ENCODE measurements at places on chromosomes 13 and 19.

GRCh38 chr13:46114613-46115012, 9.8 kb upstream of the CPB2 start:
- no peak for DNase-seq

DNA sequence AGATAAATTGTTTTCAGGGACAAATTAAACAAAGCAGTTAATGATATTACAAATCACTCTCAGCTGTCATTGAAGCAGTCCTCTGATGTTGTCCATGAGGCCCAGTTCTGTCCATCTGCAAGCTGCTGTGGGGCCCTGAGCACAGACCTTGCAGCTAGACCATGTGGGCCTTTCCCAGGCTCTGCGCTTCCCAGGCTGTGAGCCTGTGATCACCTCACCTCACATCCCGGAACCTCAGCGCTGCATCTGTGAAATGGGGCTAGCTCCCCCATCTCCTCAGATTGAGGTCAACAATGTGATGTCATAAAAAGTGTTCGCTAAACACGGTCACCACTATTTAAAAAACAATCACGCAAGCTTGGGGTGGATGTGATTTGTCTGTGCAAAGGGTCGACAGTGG, 51.9 kb upstream of the UQCRFS1 start:
- no peak for DNase-seq

DNA sequence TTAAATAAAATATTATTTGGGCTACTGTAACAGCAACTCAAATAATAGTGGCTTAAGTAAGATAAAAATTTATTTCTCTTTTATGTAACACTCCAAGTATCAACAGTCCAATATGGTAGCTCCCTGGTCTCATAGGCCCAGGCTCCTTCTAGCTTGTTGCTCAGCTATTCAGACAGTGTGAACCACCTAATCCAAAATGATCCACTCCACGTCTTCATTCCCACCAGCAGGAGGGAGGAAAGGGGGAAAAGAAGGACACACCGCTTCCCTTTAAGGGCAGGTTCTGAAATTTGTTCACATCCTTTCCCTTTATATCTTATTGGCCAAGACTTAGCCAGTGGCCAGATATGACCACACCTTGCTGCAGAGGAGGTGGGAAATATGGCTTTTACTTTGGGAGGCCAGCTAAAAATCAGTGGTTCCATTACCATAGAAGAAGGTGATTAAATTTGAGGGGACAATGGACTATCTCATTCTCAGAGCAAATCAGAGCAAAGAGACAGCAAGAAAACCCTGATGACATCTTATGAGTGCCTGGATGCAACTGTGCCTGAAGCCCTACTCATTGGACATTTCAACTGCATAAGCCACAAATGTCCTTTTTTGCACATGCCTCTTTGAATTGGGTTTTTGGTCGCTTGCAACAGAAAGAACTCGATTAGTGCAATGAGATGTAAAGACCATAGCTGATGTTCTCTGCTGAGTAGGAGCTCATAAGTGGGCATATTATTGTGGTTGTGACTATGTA, 7.0 kb upstream of the EPOR start:
- DNase-seq, result no peak

GRCh38 chr19:49664171-49665035, 1.3 kb downstream of the IRF3 start:
- peak; percentile 96 for DNase-seq

DNA sequence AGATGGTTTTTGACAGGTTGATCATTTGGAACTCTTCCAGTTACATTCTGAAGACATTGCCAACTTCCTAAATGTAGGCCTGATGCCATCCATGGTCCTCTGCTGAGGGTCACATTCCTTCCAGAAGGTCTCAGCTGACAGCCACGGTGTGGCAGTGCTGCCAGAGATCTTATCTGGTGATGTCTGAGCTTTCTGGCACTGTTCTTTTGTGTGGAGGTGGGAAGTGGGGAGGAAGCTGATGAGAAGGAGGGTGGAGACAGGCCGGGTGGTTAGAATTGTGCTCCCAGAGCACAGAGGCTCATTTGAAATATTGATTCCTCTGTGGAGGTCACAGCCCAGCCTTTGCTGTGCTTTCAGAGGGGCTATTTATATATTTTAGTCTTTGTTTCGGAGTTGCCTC, 16.1 kb upstream of the MTIF3 start:
- DNase-seq, result no peak

- no peak for DNase-seq
Observed at GRCh38 chr19:40809358-40810086, 10.5 kb downstream of the EGLN2 start.

- DNase-seq, result no peak
Observed at GRCh38 chr13:99199541-99200431, 868 bp upstream of the UBAC2 start.

DNA sequence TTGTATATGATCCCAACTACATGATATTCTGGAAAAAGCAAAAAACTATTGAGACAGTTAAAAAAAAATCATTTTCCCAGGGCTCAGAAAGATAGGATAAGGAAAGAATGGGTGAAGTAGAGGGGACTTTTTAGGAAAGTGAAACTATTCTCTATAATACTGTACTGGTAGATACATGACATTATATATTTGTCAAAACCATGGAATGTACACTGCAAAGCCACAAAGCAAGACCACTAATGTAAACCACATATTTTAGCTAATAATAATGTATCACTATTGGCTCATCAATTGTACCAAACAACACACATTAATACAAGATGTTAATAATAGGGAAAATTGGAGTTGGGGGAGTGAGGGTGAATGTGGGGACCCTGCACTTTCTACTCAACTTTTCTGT, 182.6 kb downstream of the EFNB2 start:
- no peak for DNase-seq

- peak; percentile 70 for DNase-seq
Observed at GRCh38 chr13:98909016-98909415, 68.8 kb downstream of the DOCK9 start.

GRCh38 chr13:98397221-98397620, 179.7 kb downstream of the STK24 start:
- no peak for DNase-seq

DNA sequence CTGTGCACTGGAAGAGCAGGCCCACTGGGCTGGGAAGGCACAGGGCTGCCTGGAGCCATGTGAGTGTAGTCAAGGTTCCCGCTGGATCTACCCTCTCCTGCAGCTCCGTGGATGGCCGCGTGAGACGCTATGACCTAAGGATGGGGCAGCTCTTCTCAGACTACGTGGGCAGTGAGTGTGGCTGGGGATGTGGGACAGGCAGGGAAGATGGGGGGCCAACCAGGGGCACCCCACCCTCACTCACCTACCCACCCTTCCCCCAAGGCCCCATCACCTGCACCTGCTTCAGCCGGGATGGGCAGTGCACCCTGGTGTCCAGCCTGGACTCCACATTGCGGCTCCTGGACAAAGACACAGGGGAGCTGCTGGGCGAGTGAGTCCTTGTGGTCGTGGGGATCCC, 6.1 kb downstream of the WDR83 start:
- no peak for DNase-seq

DNA sequence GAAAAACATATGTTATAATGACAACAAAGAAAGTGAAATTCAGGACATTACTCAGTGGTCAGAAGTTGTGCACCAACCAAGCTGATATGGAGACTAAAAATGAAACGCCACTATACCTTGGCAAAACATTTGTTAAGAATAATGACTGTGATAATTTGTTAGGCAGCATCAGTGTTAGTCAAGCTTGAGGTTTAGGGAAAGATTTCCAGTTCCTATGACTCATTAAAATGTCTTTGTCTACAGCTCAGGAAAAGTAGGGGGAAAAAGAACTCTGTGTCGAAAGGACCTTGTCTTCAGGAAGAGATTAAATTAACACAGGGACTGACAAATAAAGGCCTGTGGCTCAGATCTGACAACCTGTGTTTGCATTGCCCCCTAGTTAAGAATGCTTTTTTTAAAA, 764.1 kb upstream of the SLITRK6 start:
- no peak for DNase-seq

- DNase-seq, result no peak
Observed at GRCh38 chr19:50719566-50719965, at the start of gene SHANK1. TSS of gene SHANK1 (minus strand) at chr19:50719802. CDS start at chr19:50716919, 2,883 bp downstream.

DNA sequence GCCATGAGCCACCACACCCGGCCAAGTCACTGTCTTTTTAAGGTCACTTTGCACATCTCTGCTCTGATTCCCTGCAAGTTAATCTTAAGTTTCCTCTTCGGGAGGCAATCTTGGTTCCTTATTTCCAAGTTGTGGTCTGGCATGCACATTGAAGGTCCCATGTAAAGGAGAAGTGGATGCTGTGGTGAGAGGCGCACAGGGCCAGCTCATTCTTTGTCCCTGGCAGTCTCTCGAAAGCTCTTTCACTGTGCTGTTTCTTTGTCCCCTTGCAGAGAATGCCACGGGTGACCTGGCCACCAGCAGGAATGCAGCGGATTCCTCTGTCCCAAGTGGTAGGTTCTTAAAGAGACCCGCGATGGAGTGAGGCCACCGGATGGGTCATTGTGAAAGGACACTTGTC, 16.4 kb upstream of the C19orf33 start:
- DNase-seq, result no peak

DNA sequence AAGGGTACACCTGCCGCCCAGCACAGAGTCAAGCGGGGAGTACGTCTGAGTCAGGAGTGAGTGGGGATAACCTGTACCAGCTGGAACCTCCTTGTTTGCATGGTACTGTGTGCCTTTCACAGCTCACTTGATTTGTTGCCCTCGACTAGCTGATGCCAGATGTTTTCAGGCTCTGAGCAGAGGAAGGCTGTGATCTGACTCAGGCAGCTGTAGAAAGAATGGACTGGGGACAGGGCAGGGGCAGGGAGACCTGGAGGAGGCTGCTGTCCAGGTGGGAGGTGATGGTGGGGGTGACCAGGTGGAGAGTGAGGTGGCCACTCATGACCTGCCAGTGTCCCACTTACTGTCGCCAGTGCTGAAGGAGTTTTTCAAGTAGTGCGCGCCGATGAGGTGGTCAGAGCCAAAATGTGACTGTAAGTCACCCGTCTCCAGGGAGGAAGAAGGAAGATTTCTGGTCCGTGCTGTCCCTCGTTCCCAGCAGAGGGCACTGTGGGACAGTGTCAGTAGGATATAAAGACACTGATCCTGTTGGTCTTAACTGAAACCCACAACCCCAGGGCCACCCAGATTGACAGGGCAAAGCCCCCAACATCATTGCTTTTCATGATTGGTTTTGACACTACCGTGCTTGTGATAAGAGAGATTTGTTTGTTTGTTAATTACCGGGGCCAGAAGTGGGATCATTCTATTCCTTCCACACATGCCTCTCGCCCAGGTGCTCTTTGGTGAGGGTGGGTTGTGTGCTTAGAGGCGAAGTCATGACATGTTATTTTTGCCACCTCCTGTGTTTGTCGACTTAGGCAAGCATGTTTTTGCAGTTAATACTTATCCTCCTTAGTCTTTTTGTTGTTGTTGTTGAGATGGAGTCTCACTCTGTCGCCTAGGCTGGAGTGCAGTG, 128.4 kb downstream of the DPF1 start:
- peak; percentile 86 for DNase-seq

GRCh38 chr13:41985788-41986508, 25.0 kb upstream of the VWA8 start:
- no peak for DNase-seq

GRCh38 chr13:52845766-52846566, 2.5 kb downstream of the PCDH8 start:
- DNase-seq, result peak; percentile 94

DNA sequence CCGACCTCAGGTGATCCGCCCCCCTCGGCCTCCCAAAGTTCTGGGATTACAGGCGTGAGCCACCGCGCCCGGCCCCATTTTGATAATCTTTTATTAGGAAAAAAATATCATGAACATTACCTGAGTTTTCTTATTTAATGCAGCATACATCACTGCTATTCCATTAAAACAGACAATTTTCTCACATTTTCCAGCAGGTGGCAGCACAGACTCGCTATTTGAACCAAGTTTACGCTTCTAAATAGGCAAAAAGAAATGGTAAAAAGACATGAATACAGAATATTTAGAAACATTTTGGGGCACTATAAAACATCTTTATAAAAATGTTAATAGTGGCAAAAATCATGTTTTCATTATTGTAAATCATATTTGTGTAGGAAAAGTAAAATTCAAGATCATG, 903.1 kb downstream of the SLITRK6 start:
- DNase-seq, result peak; percentile 56

GRCh38 chr13:95300625-95301182, 547 bp downstream of the ABCC4 start:
- peak; percentile 55 for DNase-seq

- peak; percentile 32 for DNase-seq
Observed at GRCh38 chr13:111844222-111844671, 222.7 kb upstream of the SOX1 start.

GRCh38 chr13:21297447-21297846, 121.0 kb downstream of the MRPL57 start:
- DNase-seq, result no peak

DNA sequence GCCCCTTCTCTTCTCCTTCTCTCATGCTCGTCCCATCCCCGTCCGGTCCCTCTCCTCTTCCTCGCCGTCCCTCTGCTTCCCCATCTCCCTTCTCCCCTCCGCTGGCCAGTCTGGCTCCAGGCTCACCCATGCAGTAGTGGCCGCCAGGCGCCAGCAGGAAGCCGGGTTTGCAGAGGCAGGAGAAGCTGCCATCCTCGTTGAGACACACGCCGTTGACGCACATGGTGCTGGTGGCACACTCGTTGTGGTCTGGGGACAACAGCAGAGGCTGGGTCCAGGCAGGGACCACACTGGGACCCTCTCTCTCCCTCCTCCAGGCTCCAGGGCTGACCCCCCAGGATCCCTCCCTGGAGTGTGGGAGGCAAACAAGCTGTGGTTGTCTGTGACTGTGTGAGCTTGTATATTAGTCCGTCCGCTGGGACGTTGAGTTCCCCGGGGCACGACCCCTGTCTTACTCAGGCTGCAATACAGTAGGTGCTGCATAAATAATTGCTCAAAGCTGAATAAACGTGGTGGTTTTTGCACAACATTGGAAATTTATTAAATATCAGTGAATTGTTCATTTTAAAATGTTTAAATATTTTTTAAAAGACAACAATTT, 16.4 kb downstream of the FBN3 start:
- DNase-seq, result no peak

DNA sequence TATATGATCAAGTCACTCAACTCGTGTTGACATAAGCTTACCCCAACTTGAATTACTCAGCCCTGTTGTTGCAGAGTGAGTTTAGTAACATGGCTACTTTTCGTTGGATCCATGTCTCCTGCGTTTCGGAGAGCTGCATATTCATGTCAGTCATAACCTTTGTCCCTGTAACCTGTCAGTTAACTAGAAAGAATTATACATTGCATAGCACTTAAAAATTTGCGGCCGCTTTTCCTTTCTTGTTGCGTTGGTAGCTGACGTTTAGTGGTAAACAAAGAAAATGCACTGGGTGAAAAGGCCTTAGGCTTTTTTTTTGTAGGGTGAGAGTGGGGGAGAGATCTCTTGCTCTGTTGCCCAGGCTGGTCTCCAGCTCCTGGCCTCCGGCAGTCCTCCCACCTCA, 14.2 kb downstream of the ZNF507 start:
- no peak for DNase-seq
